ENCODE measurements at places on chromosomes 5 and 9.

GRCh38 chr5:67142816-67143215, 53.8 kb downstream of the CD180 start:
- no peak for DNase-seq

DNA sequence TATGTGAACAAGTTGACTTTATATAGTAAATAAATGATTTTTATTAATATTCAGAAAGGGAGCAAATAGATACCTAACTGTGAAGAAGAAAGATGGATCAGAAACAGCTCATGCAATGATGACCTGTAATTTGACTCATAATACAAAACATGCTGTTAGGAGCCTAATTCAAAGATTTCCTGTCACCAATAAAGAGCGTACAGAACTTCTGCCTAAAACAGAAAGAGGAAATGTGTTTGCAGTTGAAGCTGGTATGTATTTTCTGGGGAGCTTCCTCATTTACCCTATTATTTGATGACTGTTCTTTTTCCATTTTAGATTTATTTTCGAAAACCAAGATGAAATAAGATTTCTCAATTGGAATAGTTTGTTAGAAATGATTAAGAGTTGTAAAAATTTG, 11.4 kb downstream of the YTHDC2 start:
- no peak for DNase-seq

DNA sequence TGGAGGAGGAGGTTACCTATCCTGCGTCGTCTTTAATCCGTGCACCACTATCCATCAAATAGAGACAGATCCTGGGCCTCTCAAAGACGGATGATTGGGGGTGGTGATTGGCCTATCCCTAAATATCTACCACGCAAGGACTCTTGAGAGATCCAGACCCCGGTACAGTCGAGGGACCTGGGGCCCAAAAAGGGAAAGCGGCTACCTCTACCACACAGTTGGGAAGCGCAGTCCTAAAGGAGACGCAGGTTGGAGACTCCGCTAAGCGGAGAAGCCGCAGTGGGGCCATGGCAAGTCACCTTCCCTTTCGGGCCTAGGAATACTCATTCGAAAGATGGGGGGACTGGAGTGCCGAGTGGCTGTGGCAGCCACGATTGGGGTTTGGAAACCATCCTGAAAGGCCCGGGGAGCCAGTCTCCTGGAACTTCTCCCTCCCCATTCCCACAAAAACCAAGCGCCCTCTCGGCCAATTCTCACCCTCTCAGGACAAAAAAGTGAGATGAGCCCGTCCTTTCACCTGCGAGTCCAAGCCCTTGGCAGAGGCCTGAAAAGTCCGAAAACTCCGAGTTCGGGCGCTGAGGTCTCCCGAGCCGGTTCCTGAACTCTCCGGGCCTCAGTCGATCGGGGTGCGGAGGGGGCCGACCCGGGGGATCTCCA, 499 bp upstream of the FOXE1 start:
- no peak for DNase-seq

- no peak for DNase-seq
These were observed 158.7 kb downstream of the CCDC171 start for GRCh38 chr9:15711531-15711930.

- no peak for DNase-seq
These were observed 20.0 kb upstream of the SPATA31E1 start for GRCh38 chr9:87862536-87863268.

GRCh38 chr5:80668016-80668969, 13.5 kb upstream of the DHFR start:
- no peak for DNase-seq

- peak; percentile 32 for DNase-seq
These were observed 125.4 kb upstream of the FAM120A start for GRCh38 chr9:93326056-93326455.

DNA sequence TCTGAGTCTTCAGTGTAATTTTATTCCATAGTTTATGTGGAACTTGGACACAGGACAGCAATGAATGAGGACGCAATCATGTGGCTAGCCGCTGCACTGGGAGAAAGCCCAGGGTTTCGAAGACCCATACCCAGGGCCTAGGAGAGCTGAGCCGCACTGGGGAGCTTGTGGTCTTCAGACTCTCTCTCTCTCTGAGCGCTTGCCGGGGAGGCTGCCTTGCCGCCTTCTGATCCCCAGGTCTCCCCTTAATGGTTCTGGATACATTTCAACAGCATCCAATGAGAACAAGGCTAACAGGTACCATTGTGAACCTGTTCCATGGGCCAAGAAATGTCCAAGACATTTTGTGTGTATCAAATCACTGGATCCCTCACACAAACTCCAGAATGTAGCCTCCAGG, 383.4 kb downstream of the ICE1 start:
- DNase-seq, result no peak

DNA sequence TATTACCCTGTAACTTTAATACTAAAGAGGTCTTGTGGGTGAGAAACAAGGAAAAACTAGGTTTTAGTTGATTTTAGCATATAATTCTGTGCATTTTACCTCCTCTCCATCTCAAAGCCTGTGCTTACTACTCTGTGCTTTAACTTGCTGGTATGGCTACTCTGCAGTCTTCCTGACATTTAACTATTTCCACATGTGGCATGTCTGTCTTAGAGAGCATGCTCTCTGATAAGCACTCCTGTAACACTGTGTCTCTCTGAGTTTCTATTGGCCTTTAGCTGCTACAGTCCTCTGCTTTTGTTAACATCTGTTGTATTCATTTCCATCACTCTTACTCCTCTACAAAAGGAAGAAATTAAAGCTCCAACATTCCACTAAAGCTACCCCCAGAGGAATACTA, 418.3 kb downstream of the RAB3C start:
- no peak for DNase-seq

- DNase-seq, result no peak
These were observed 596 bp downstream of the TEK start for GRCh38 chr9:27109621-27110020.

- no peak for DNase-seq
These were observed 25.8 kb downstream of the KLHL3 start for GRCh38 chr5:137710086-137710485.

- no peak for DNase-seq
These were observed 760.0 kb upstream of the FAM174A start for GRCh38 chr5:99775189-99775588.

DNA sequence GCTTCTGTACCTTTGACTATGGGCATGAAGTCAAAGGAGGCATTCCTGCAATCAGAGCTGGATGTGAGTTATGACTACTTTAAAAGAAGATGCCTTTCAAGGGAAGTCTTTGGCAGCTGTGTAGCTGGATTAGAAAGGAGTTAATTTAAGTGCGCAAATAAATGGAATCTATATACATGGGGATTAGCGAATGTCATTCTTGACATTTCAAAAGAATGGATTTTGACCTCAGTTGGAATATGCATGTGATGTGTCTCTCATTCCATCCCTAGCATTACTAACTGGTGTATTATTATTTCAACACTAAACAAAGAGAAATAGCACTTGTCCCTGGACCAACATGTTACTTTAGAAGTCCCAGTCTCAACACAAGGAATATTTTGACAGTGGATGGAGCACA, 359.6 kb upstream of the SLC24A2 start:
- DNase-seq, result no peak

- DNase-seq, result no peak
These were observed 138.6 kb downstream of the TRIO start for GRCh38 chr5:14281746-14282181.

GRCh38 chr5:30957591-30957990, 235.9 kb upstream of the CDH6 start:
- DNase-seq, result no peak

- DNase-seq, result no peak
These were observed 456.1 kb downstream of the DNAH5 start for GRCh38 chr5:13488254-13488931.

- DNase-seq, result no peak
These were observed 21.8 kb upstream of the RLN1 start for GRCh38 chr9:5361326-5362010.

DNA sequence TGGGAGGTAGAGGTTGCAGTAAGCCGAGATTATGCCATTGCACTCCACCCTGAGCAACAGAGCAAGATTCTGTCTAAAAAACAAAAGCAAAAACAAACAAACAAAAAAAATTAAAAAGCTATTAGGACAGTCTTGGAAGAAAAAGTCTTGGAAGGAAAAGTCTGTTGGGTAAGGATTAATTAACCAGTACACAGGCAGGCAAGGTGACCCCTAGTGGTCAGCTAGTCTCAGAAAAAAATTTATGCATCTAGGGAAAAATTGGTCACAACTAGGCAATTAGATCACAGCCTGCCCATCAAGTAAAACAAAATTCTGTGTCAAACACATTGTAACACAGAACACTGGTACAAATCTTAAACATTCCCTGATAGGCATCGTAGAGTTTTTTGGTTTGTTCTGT, 6.7 kb upstream of the ANKRD18B start:
- no peak for DNase-seq

- no peak for DNase-seq
These were observed 14.4 kb downstream of the FREM1 start for GRCh38 chr9:14895806-14896205.

GRCh38 chr5:158502686-158503085, 597.0 kb downstream of the EBF1 start:
- no peak for DNase-seq

DNA sequence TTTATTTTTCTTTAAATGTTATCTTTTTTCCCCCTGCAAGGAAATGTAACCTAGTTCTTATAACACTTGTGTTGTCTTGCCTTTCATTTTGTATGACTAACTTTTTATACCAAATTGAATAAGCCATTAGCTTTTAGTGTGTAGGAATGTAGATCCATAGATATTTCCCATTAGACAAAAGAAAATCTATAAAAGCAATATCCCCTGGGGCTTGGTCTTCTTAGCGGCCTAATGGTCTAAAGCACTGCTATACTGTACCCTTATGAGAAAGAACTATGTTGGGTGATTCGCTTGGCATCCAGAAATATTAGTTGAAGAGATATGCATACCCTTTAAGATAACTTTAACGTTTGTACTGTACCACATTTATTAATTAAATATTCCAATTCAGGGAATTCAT, 289.2 kb downstream of the CCDC171 start:
- no peak for DNase-seq

- DNase-seq, result no peak
These were observed 129.1 kb downstream of the FANCC start for GRCh38 chr9:95188459-95188858.

DNA sequence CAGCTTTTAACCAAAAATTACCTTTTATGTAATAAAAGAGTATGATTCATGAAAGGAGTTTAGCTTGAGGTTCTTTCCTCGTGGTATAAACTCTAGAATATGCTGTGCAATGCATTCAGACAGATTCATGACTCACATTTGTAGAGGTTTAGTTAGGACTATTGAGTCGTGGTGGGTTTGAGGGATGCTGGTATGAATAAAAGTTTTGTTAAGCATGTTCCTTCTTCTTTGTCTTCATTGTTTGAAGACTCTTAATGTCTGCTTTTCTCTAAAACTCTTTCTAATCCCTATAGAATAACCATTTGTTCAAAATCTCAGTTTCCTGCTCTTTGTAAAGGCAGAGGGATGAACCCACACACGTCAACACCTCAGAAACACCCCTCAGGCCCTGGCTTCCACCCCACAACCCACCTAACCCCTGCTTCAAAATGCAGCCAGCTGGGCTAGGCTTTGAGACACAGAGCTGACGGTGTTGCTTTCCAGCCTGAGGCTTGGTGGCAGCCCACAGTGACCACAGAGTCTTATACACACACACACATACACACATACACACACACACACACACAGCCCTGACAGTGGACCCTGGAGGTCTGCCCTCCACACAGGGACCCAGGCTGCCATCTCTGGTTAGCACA, 69.0 kb upstream of the IRX1 start:
- DNase-seq, result no peak

DNA sequence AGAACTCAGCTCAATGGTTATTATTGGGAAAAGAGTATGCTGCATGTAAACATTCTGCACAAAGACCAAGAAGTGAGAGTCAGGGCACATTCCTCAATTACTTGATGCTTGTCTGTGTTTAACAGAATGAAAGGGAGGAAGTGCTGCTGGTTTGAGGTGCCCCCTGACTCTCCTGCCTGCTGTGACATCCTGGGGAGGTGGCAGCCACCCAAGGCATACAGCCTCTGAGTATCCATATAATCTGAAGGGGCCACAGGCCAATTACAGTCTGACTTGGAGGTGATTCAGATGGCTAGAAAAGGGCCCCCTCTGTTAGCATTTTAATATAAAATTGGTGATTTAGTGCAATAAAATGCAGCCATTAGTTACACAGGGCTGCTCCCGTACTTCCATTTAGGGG, 313.8 kb downstream of the ASTN2 start:
- no peak for DNase-seq

DNA sequence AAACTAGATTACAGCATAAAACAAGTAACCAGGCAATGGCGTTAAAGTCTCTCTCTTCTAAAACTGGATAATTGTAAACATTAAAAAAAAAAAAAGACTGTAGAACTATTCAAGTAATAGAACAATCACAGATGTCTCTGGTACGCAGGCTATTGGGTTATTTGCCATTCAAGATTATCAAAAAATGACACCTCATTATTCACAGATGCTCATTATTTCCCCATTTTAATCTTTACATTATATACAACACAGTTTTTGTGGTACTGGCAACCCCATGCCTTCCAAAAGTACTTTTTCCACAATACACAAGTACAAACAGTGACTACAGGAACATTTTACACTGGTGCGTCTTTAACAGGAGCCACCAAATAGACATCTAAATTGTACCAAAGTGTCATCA, 109.4 kb downstream of the ZNF608 start:
- DNase-seq, result no peak

- no peak for DNase-seq
These were observed 30.7 kb upstream of the GPX3 start for GRCh38 chr5:150989695-150990094.

Data from lower leg skin (tissue), 4 donors.